ENCODE measurements at places on chromosomes 12 and 14. TPM values are rescaled to one million over a fixed set of nuclear protein-coding genes. Genes with fewer than 3 reads are reported as not detected.

Gene ASCL1
- polyA plus RNA-seq: not detected

Gene GLI1
- 0.07 TPM for polyA plus RNA-seq

Gene DBX2
- polyA plus RNA-seq: not detected

Gene GPR65
- 12.6 TPM for polyA plus RNA-seq

Gene NUAK1
- not detected for polyA plus RNA-seq

Gene DNAH10
- polyA plus RNA-seq: not detected

Gene OR4N2
- polyA plus RNA-seq: not detected

Gene ISCU
- 262 TPM for polyA plus RNA-seq

Gene GALNT16
- not detected for polyA plus RNA-seq

- no peak for DNase-seq
Observed at GRCh38 chr12:99057670-99058069, 412.6 kb downstream of the APAF1 start.

DNA sequence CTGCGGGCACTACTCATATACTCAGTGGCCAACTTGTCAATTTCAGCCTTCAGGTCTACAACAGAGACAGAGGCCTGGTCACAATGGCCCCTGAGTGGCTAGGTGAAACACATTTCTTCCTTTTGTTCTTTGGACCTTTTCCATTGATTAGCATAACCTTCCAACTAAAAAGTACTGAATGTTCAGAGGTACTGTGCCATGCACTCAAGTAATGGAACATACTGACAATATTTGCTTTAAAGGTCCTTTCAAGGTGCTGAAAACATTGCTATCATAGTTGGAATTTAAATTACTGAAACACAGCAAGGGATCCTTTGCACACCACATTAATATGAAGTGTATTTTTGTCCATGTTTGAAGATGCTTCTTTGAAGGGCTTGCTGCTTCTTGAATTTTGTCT, 6.1 kb upstream of the ACRBP start:
- DNase-seq: no peak

DNA sequence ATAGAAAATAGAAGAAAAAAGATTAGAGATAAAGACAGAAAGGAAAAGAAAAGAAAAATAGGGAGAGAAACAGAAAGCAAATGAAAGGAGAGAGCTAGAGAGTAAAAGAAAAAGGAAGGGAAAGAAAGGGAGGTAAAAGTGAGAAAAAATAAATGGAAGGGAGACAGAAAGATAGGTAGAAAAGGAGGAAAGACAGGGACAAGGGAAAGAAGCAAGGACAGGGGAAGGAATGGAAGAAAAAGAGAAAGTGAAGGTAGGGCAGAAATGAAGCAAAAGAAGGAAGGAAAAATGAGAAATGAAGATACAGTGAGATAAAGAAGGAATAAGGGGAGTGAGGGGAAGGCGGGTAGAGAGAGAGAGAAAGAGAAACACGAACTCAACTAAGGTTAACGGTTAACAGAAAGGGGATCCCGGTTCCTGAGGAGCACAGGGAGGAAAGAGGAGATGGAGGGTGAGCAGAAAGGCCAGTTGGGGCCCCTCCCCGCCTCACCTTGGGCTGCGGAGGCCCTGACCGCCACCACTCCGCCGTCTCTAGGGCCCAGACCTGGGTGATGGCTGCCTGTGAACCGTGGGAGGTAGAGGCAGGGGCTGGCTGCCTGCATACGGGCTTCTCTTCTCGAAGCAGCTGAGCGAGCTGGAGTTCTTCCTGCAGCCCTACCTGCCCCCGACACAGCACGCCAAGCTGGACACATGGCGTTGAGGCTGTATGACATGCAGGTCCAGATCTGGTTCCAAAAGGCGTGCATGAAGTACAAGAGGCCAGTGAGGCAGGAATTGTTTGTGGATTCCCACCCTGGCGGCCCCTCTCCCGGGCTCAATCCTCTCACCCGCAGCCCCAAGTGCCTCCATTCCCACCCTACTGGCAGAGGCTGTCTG, 59.5 kb downstream of the SMUG1 start:
- DNase-seq: no peak

- no peak for DNase-seq
Observed at GRCh38 chr14:100096656-100097055, 31.4 kb downstream of the EVL start.

GRCh38 chr12:63989301-63989845, 144.9 kb downstream of the SRGAP1 start:
- no peak for DNase-seq

DNA sequence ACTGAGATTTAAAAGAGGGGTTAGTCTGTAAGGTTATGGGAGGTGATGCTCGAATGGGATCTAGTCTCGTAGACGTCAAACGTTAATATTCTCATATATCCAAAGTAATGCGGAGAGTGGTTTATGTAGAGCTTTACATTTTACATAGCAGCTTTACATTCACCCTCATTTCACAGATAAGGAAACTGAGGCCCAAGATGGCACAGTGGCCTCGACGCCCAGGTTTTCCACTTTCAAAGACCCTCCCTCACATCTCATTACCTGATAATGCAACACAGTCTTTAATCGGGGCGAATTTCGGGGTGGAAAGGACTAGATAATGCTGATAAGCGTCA, 450 bp upstream of the TDG start:
- DNase-seq: no peak

DNA sequence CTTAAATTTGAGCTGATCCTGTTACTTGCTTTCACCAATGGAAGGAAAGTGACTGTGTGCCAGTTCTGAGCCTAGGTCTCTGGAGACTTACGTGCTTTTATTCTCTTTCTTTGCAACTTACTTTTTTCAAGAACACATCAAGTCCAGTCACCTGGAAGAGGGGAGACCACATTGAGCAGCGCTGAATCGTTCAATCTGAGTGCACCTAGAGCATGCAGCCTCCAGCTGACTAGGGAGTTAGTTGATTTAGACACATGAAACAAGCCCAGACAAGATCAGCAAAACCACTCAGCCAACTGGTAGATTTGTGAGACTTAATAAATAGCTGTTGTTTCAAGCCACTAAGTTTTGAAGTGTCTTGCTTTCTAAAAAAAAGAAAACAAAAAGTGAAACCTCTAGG, 1014.8 kb upstream of the FBXO33 start:
- DNase-seq: no peak

GRCh38 chr14:30156571-30156970, 228.9 kb upstream of the PRKD1 start:
- DNase-seq: no peak

- DNase-seq: no peak
Observed at GRCh38 chr14:95901054-95901453, 24.4 kb downstream of the TUNAR start.

GRCh38 chr12:94813314-94813713, 163.0 kb upstream of the TMCC3 start:
- DNase-seq: no peak

DNA sequence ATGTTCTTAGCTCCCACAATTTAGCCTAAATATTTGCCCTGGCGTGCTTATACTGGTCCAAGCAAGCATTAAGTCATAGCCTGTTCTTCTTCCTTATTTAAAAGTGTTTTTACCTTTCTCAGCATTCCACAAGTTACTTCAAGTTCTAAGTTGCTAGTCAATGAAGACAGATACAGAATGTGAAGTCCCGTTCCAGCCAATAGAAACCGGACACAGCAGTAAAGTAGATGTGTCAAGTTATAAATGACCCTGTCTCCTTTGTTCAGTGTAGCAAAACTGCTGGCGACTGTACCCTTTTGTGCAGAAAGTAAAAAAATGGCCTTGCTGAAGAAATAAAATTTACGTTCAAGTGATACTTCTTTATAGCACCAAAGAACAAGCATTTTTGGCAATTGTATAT, 3.9 kb downstream of the SNAPC1 start:
- no peak for DNase-seq

- no peak for DNase-seq
Observed at GRCh38 chr12:57810450-57810849, 8.1 kb downstream of the AVIL start.

GRCh38 chr12:26001530-26001929, 43.0 kb downstream of the RASSF8 start:
- no peak for DNase-seq

GRCh38 chr12:64320611-64321010, 69.9 kb downstream of the C12orf56 start:
- DNase-seq: no peak
